Suppressor macrophage treated with lipopolysaccharide for 1 hour (primary cell): ENCODE measurements at places on chromosomes 12 and 14.

DNA sequence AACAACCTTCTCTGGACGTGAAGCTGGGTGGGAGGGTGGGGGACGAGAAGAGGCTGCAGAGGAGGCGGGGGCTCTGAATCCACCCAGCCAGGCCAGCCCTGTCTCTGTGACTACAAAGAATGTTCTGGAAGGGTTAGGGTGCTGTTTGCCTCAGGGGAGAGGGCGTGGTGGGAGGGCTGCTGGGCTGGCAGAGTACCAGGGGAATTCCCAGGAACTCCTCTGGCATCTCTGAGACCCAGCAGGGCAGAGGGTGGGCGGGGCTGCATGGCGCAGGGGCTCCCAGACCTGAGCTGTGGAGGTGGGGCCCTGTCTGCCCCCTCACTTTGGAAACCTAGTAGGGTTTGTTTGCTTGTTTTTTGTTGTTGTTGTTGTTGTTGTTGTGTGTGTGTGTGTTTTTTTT, 45.5 kb upstream of the FZD10 start:
- DNase-seq = no peak

DNA sequence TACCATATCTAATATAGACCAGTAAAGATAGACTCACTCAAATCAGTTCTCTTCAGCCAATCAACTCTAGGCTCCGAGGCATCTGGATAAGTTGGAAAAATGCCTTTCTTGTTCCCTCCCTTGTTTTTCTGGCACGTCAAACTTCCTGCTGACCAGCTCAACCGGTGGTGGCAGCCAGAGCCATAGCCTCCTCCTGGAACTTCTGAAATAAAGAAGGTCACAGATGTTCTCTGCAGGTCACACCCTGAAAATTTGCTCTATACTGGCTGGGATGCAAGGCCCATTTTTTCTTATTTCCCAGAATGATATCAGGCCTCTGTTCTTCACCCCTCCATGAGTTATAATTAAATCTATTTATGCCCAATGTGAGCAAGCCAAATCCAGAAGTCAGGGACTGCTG, 81.9 kb downstream of the BMP4 start:
- no peak for DNase-seq

GRCh38 chr12:29201296-29201695, 52.2 kb downstream of the FAR2 start:
- no peak for DNase-seq

GRCh38 chr14:75188520-75189268, 12.3 kb upstream of the TMED10 start:
- peak; percentile 98 for DNase-seq

- DNase-seq = no peak
Measured at GRCh38 chr14:95490727-95491451, 25.6 kb downstream of the SYNE3 start.

DNA sequence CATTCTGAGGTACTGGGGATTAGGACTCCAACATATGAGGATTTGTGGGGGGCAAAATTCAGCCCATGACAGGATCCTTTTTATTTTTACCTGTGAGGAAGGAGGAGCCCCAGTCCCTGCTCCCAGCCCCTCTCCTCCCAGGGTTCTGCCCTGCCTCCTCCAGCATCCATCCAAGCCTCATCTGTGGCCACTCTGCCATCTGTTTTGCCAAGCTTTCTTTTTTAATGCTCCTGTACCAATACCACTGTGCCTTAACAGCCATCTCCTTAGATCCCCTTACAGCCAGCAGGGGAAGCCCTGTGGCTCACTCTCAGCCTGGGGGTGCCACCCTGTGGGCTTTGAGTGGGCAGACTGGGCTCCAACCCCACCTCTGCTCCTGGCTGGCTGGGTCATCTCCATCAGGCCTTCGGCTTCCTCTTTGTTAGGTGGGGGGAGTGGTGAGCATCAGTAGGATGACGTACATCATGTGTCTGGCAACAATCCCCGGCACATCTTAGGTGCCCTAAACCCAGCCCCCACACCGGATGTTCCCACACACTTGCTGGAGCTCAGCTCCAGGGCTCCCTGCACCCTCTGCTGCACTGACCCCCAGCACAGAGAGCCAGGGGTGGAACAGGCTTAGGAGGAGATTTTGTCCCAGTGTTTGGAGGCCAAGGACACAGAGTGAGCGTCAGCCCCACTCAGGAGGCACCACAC, 40.2 kb downstream of the CYP46A1 start:
- no peak for DNase-seq

DNA sequence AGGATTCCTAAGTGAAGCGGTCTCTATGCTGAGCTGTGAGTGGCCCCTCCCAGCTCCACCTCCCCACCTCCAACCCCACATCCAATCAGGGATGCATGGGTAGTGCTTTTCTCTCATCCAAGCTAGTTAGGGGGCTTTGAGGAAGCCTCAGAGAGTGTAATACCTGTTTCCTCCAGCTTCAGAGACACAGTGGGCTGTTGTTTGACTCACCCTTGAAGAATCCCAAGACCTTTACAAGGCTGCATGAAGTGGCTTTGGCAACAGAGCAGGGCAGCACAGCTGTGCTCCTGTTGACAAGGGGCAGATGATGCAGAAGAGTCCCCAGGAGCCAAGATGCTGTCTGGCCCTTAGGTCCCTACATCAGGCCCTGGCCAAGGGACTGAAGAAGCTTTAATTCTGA, 27.1 kb upstream of the CLMN start:
- DNase-seq = no peak

DNA sequence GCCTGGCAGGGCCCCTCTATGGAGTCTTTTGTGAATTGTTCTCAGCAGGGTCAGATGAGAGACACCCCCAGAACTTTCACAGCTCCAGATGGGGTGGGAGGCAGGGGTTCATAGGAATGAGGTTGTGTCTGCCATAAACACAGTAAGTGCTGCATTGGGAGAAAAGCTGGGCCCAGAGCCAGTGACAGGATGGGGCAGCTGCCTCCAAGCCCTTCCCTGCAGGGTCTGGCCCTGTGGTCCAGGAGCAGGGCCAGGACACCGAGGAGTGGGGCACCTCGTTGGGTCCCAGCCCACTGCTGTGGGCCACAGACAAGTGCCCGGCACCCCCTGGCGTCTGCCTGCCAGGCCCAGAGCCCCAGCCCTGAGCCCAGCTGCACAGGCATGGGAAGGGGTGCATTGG, 13.3 kb downstream of the INF2 start:
- DNase-seq = no peak

DNA sequence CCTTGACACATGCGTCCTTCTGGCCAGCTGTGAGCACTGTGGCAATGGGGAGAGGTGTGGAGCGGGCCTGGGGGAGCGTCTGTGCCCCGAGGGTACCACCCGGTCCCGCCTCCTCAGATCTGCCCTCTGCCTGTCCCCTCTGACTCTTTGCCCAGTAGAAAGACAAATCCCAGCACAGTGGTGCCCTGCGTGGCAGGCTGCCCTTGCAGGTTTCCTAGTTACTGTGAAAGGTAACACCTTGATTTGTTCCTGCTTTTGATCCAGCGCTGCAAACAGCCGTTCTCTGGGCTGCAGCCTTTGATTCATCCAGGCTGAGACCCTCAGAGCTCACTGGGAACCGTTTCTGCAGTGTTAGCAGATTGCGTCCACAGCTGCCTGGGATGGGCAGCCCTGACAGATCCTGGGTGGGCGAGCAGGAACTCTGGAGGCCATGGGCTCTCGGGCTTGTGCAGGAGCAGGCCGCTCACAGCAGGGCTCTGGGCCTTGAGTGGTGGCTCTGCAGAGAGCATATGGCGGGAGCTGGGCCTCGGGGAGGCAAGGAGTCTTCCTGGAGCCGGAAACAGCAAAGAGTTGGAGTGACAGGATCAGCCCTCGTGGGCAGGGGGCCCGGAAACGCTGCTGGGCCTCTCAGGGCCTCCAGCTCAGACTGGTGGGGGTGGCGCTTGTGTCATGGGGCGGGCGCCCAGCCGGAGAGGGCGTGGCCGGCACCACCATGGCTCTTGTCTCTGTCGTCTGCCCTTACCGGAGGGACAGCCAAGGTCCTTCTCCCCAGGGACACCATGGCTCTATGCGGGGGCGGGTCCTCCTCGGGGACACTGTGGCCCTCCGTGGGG, 16.6 kb downstream of the FBRSL1 start:
- DNase-seq = peak; percentile 74
